ENCODE measurements at places on chromosomes 13 and 19.

- no peak for DNase-seq
Measured at GRCh38 chr13:46647512-46648065, 94.6 kb downstream of the LRCH1 start.

- DNase-seq, result no peak
Measured at GRCh38 chr13:93847162-93847561, 620.6 kb downstream of the GPC6 start.

DNA sequence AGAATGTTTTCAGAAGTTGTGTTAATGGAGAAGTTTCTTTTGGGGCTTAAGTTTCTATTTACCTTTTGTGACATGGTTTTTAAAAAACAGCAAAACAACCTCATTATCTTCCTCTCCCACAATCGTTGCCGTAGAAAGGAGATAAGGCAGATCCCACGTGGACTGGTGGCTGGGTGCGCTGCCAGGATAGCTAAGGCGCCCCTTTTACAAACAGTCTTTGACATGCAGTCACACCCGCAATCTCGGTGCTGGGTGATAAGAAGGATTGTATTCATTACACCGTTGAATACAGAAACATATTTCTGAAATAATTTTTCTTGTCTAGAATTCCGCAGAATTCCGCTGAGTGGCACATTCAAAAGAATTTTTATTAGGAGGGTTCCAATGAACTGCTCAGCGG is 271.1 kb downstream of the UQCRFS1 start:
- no peak for DNase-seq

DNA sequence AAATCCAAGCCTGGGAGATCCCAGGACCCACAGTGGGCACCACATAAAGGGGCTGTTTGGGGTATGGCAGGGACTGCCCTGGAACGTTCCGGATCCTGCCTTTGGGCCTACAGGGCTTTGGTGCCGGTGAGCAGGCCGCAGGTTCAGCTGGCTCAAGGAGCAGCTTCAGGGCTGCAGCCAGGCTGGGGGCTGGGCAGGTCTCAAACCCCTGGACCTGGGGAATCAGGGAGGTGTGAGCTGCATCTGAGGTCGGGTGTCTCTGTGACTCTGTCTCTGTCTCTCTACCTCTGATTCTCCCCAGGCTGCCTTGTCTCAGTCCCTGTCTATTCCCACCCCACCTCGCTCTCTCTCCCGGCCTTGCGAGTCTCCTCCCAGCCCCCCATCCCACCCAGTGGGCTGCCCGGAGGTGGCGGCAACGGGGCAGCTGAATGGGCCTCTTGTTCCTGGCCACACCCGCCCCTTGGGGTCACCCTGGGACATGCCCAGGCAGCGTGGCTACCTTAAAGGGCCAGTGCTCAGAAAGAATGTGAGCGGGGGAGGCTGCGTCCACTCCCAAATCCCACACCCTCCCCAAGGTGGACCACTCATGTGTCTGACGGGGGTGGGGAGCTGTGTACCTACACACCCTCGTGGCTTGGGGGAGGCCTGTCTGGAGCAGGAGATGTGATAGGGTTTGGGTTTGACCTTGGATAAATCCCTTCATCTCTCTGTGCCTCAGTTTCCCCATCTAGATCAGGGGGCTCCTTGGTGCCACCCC is 31.1 kb downstream of the NFIC start:
- peak; percentile 5 for DNase-seq

DNA sequence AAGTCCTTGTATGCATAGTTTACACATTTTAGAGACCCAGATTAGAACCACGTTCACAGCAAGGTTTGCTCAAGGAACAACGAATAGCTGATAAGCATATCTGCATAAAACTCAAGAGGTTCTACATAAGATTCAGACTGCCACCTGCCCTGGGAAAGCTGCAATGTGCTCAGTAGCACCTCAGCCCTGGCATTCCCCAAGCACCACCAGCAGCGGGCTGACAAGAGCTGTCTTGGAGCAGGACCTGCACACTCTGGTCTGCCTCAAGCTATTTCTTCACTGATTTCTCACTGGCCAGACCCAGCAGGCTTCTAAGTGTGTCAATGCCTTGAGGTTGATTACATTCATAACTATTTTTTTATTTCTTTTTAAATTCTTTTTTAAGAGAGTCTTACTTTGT is 65.8 kb upstream of the UQCRFS1 start:
- DNase-seq, result no peak

- no peak for DNase-seq
Measured at GRCh38 chr19:47523473-47523872, 8.6 kb upstream of the NAPA start.

DNA sequence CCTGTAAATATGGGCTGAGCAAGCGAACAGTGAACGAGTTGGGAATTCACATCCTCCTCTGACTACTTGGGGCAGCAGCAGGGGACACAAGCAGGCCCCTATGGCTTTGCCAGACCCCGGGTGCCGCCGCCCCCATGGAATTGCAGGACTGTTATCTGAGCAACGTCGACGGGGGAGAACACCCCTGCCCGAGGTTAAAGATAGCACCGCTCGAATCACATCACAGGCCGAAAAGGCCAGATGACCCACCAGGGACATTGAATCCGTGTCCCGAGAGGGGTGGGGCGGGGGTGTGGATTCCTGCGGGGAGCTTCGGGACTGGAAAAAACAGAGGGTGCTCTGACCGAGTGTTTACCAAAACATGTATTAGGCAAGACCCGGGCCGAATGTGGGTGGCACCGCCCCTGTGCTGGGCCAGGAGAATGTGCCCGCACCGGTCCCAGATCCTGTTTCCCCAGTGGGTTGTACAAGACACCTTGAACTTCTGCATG is 9.1 kb downstream of the FEM1A start:
- no peak for DNase-seq

DNA sequence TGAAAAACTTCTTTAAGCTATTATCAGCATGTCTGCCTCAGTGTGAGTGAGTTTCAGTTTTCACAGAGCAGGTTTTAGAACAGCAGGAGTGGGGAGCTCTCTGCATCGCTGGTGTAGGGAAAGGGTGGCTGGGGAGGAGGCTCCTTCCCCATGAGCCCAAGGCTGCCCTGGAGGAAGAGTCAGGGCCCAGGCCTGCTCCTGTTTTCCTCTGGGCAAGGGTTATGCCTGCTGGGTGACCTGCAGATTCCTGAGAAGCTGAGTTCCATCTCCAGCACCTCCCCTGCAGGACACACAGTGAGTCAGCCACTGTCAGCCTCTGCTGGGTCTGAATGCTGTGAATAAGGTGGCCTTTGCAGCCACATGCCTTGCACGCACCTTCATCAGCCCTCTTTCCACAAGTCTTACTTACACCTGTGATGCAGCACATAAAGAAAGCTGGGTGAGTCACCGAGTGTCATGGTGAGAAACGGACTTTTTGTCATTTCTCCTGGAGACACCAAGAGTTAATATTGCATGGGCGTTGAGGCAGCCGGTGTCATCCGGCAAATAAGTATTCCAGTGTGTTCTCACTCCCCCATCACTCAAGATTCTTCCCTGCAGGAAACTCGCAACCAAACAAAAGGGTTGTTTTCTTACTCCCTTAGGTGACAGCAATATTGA is 186.4 kb upstream of the KL start:
- DNase-seq, result no peak

Measured in caudate nucleus (tissue), 63 donors.